ENCODE measurements at places on chromosomes 5 and 9.

DNA sequence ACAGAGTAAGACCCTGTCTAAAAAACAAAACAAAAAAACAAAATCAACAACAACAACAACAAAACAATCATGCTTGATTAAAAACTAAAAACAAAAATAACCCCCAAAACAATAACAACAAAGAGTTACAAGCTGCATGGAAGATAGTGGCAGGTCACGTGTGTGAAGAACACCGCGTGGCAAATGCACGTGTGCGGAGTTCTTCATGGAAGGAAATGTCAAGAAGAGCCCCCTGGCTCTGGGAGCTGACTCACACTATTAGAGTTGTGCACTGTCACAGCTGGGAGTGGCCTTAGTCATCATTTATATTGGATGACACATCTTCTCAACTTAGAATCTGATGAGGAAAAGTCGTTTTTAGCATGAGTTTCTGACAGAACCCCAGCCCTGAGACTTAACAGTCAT, 110.5 kb downstream of the JMY start:
- no peak for DNase-seq

GRCh38 chr5:127577458-127577857, 60.0 kb downstream of the PRRC1 start:
- no peak for DNase-seq

- DNase-seq, result no peak
Observed at GRCh38 chr5:13932011-13932410, 12.5 kb downstream of the DNAH5 start.

DNA sequence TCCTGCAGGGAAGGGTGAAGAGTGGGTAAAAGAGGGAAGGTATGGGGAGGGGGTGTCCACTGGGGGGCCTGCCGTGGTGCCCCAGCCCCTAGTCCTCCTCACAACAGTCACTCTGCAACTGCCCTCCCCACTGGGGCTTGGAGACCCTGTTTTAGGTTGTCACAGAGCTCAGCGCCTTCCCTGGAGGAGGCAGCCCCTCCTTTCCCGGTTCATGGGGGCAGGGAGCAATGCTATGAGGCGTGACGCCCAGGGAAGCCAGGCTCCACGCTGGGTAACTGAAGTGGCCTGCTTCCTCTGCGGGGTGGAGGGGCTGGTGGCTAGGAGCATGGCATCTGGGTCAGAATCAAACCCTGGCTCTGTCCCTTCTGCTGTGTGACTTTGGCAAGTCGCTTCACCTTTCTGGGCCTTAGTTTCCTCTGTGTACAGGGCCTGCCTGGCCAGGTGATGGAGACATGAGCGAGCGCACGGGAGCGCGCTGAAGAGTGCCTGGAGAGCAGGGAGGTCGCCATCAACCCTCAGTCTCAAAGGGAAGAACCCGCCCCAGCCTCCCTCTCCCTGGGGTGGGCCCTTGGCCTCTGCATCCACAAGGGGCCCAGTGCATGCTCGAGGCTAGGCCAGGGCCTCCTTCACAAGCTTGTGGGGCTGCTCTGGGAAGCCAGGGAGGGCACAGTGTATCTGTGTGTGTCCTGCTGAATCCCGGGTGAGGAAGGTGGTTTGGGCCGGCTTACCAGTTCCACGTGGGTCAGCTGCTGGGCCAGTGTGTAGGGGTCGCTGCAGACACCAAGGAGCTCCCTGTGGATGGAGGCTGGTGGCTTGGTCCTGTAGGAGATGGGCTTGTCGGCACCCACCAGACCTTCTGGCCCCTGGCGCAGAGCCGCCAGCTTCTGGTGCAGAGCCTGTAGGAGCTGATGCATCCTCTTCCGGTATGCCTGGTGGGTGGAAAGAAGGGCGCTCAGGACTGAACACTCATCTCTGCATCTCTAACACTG, 56.4 kb upstream of the RNF130 start:
- DNase-seq, result no peak

DNA sequence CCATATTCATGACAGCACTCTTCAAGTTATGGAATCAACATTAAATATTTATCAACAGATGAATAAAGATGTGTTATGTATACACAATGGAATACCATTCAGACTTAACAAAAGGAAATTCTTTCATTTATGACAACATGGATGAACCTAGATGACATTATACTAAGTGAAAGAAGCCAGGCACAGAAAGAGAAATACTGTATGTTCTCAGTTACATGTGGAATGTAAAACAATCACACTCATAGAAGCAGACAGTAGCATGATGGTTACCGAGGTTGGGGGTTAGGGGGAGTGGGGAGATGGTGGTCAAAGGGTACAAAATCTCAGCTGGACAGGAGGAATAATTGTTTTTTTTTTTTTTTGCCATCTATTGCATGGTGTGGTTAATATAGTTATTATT, 431.9 kb downstream of the DMAC1 start:
- no peak for DNase-seq

DNA sequence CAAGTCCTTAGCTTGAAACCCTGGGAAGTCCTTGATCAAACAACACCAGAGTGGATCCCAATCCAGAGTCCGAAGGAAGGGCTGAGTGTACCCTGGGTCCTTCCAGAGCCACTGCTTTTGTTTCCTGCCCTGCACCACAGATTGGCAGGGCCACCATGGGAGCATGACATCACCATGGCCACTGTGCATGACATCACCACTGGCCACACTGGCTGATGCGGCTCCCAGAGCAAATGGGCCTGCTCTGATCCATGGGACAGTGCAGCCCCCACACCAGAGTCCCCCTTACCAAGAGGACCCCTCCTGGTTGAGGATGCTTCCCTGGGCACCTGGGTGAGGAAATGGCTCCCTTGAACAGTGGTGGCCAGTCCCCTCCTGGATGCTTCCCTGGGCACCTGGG, 9.9 kb downstream of the SLC6A3 start:
- DNase-seq, result no peak

- DNase-seq, result no peak
Observed at GRCh38 chr5:36334315-36334714, 32.6 kb upstream of the RANBP3L start.

- DNase-seq, result peak; percentile 20
Observed at GRCh38 chr5:126138281-126138931, 284.8 kb upstream of the GRAMD2B start.

- DNase-seq, result no peak
Observed at GRCh38 chr5:112475747-112476365, 56.8 kb upstream of the EPB41L4A start.

DNA sequence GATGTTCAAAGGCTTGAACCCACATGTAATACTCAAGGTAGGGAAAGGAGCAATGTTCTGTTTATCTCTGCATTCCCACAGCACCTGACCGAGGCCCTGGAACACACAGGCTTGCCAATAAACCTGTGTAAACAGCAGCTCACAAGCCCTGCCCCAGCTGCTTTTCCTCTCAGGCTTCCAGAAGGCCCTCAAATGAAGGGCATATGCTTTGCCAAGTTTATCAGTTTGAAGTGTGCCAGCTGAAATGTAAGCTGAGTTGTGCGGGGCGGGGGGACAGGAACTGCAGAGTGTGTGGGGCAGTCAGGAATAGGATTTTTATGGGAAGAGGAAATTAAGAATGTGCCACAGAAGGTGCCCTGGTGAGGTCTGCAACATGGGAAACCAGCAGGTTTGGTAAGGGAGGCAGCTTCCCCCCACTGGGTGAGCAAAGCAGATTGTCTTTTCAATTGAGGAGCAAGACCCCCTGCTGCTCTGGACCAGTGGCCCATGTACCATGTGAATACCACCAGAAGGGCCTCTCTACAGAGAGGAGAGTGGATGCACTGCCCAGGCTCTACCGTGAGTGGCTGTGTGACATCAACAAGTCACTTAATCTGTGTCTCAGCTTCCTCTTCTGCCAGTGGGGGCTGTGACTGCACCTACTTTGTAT, 194.8 kb downstream of the SPOCK1 start:
- DNase-seq, result no peak

GRCh38 chr9:89680547-89681467, 76.0 kb downstream of the GADD45G start:
- DNase-seq, result no peak

DNA sequence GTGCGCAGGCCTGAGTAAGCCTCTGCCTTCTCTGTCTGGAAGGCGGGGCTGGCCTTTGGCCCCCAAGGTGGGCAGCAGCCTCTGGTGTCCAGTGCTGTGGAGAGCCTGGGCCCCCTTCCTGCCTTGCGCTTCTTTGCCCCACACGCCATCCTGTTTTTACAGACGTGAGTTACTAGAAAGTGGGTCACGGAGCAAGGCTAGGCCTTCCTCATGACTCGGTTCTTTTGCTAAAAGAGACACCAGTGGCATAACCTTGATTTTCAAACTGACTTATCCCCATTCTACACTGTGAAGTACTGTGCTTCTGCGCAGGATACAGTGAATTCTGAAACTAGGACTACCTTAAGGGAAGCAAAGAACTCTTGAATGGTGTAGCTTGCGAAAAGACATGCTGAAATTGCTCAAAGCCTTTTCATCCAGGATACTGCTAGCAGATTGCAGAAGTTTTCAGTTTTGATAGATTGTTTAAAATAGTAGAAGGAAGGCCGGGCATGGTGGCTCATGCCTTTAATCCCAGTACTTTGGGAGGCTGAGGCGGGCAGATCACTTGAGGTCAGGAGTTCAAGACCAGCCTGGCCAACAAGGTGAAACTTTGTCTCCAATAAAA, 7.2 kb downstream of the ROPN1L start:
- DNase-seq, result no peak

DNA sequence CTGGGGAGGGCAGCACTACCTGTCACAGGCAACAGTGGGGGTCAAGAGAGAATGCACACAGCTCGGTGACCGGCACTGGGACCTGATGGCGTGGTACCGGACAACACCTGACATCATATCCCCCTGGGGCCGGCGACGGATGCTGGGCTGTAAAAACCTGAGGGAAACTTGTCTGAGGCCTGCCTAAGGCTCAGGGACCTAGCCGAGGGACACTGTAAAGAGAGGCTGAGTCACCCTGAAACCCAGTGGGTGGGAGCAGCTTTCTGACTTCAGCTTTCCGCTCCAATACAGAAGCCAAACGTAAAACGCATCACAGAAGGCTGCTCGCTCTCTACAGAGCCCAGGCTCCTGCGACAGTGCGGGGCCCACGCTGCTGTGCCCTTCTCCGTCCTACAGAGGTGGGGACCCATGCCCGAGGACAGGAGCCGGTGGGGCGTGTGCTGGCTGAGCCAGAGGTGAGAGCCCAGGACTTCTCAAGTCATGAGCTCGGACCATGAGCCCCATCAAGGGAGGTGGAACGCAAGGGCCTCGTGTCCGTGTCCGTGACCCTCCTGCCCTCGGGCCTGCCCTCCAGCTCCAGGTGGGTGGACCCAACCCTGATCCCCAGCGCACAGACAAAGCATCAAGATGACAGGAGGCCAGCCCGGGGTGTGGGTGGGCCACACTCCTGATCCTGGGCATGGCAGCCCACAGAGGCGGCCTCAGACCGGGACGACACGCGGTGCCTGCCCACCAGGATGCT, 5.3 kb downstream of the RALGDS start:
- DNase-seq, result no peak

GRCh38 chr5:72246954-72247442, 73.0 kb downstream of the MRPS27 start:
- no peak for DNase-seq

- no peak for DNase-seq
Observed at GRCh38 chr9:84145780-84146179, 165.2 kb downstream of the RMI1 start.

GRCh38 chr9:126782053-126782388, 22.8 kb upstream of the ZBTB43 start:
- no peak for DNase-seq

DNA sequence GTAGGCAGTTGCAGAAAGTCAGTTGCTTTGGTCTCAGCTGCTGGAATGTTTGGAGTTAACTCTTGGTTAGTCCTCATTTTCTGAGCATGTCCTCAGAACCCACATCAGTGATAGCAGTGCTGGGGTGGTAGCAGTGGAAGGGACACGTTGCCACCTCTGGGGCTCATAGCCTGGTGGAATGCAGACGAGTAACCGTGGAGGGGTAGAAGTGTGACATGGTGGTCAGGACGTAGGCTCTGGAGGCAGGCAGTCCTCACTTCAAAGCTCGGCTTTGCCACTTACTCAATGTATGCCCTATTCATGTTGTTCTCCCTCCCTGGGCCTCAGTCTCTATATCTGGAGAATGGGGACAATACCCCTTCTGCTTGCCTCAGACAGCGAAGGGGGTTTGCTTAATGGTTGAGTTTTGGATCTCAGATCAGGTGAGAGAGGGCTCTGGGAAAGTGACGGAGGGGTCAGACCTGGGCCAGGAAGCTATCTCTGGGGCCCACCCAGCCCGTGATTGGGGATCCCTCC, 62.8 kb downstream of the RGS3 start:
- DNase-seq, result no peak

DNA sequence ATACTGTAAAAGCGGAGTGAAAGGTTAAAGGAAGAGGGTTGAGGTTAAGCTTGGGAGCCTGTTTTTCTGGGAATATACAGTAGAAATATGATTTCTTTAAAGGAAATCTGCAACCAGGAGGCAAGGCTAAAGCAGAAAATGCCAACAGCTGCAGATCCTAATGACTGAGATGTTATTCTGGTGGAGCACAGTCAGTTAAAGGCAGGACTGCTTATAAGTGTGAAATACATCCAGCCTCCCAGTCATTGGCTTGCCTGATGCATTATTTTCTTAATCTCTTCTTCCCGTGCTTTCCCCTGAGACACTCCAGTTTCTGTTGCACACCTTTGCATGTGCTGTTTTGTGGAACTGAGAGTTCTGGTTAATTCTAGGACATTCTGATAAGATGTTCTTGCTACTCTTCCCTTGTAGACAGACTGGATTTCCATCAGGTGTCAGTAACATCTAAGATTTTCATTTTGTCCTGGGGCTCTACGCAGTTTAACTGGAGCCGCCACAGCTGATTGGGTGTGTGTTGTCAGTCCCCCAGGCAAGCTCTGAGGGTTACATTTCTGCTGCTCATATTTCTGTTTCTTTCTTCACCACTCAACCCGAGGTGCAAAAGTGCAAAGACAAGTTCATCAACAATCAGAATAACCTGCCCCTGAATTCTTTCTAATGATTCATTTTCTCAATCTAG, 44.4 kb downstream of the CAST start:
- DNase-seq, result peak; percentile 23

DNA sequence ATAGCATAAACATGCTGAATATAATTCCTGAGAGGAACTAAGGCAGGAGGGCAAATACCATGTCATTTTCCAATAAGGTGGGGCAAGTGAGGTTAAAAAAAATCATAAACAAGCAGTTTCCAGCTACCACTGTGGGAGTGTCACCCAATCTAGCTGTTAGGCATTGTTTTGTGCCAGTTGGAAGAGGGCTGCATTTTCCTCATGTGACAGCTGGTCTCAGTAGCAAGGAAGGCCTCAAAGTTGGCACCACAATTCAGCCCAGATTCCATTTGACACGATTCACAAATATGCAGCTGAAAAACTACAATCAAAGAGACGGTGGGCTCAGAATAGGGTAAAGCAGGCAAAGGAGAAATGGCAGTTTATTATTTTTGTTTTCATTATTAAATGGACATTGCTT, 636.1 kb downstream of the KIF4B start:
- no peak for DNase-seq
